Stimulated activated CD8-positive, alpha-beta memory T cell treated with anti-CD3 and anti-CD28 coated beads, Interleukin-15, amount 100 ng/mL, for 48 hours (primary cell): ENCODE measurements at places on chromosomes 6 and 20.

GRCh38 chr6:139429580-139430145 lies 55.2 kb upstream of the CITED2 start:
- no peak for DNase-seq

DNA sequence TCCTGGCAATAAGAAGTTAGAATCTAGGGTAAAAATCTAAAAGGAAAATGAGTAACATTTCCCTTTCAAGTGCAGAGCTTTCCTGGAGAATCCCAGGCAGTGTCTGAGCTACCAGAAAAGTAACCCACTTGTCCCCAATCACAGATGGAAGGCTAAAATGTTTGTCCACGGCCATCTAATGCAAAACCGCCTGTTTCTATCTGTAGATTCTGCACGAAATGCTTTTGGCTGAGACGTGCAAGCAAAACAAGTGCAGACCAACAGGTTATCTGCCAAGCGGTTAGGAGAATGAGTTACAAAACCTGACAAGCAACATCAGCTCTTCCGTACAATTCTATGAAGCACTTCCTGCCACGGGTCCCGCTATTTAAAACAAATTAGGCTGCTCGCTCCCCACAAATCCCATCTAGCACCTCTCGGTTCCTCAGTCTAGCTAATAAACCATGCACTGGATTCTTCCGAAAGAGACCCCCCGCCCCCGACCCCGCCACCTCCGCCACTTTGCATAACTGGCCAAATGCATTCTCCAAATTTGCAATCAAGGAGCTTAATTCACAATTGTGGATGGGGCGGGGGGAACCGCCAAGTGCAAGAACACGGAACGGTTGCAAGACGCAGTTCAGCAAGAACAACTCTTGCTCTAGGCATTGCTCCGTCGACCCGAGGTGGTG lies 1.4 kb downstream of the ELOVL5 start:
- no peak for DNase-seq

- DNase-seq: no peak
These were observed 14.3 kb downstream of the PHACTR2 start for GRCh38 chr6:143691900-143692636.

DNA sequence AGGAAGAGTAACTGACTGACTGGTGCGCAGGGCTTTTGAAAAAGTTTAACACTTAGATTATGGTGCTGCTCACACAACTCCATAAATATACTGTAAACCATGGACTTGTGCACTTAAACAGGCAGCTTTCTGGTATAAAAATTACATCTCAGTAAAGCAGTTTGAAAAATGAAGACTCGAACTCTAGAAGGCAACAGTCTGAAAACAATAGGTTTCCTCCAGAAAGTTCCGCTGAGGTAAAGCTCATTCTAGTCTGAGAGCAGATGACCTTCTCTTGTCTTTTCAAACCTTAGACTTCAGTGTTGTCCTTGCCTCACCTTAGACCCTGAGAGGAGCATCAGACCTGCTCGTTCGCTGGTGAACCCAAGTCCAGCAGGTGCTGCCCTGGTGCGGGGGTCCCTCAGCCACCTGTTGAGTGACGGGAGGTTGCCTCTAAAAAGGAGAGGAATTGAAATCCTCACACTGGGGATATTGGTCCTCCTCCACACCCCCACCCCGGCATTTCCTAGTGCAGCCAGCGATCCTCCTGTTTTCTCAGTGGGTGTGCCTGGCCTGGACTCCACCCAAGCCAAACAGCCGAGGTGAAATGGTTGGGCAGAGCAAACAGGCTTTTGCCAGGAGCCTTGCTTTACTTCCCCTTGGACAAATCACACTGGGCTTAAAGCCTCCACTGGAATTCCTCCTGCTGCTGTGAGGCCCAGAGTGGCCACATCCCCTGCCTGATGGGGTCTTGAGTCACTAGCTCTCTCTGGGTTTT lies 14.7 kb upstream of the PYGB start:
- no peak for DNase-seq

DNA sequence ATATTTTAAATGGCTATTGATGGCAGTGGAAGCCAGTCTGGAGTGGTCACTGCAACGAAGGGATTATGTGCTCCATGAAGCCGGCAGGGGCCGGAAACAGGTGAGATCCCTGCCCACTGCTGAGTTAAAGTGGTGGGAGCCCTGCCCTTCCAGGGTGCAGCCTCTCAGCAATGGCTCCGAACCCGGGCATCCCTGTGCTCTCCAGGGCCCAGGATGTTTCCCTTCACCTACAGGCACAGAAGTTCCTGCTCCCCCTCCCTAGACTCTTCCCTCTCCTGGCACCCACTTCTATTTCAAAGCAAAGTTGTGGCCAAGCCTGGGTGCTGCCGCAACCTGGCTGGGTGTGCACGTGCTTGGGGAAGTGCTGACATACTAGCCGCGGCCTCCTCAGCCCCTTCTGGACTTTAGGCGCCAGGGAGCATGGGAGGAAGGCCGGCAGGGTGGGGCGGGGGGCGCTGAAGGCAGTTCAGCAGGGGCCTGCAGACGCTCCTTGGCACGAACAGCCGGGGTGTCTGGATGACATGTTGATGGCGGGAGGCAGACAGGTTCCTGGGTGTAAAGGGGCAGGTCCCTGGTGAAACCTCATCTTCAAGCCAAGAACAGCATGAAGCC lies 452.3 kb downstream of the HTR1B start:
- no peak for DNase-seq

- no peak for DNase-seq
These were observed 303.8 kb downstream of the UBE3D start for GRCh38 chr6:82761674-82762345.

DNA sequence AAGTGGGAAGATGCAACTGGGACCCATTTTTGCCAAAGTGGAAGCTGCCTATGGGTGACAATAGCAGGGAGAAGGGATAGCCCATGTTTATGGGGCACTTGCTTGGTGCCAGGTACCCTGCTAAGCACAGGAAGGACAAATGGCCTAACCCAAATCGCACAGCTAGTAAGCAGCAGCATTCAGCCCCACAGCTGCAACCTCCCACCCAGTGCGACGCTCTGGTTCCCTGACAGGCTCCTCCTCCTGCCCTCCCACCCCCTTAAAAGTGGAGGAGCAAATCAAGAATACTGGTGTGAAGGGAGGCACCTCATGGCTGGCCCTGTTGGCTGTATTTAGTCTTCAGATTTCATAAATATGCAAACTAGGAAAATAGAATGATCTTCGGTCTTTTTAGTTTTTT lies 76.2 kb downstream of the RIN2 start:
- DNase-seq: no peak

GRCh38 chr6:146931214-146931613 lies 273.0 kb upstream of the STXBP5 start:
- DNase-seq: no peak

DNA sequence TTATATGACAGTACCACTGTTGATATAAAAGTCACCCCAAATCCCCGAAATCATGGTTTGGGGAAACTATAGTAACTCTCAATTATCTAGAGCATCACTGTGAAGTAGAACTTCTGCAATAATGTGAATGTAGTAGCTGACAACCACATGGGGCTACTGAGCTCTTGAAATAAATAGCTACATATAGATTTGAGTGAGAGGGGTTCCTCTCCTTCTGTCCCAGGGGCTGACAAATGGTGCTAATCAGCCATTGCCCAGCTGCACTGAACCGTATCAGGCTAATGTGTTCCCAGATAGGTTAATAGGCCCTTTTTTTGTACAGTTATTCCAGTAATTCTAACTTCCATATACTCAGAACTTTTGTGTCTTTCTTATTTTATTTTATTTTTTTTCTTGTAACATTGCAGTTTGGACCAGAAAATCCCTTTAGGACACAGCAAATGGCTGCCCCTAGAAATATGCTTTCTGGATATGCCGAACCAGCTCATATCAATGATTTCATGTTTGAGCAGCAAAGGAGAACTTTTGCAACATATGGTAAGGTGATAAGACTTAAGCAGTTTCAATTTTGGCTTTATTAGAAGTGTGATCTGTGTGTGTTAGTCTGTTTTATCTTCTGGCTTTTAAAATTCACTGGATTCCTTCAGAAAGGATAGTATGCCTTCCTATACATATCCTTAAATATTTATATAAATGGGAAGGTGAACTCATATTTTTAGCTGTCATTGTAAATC lies 21.1 kb downstream of the CDC40 start:
- no peak for DNase-seq

GRCh38 chr6:106117579-106117978 lies 31.4 kb downstream of the PRDM1 start:
- no peak for DNase-seq

GRCh38 chr6:111769365-111770152 lies 103.7 kb downstream of the FYN start:
- no peak for DNase-seq

- no peak for DNase-seq
These were observed 99.2 kb upstream of the ID4 start for GRCh38 chr6:19738010-19738409.

- DNase-seq: no peak
These were observed 85.8 kb downstream of the GFRA4 start for GRCh38 chr20:3577366-3577765.

GRCh38 chr6:42390228-42390934 lies 61.3 kb downstream of the TRERF1 start:
- peak; percentile 68 for DNase-seq

DNA sequence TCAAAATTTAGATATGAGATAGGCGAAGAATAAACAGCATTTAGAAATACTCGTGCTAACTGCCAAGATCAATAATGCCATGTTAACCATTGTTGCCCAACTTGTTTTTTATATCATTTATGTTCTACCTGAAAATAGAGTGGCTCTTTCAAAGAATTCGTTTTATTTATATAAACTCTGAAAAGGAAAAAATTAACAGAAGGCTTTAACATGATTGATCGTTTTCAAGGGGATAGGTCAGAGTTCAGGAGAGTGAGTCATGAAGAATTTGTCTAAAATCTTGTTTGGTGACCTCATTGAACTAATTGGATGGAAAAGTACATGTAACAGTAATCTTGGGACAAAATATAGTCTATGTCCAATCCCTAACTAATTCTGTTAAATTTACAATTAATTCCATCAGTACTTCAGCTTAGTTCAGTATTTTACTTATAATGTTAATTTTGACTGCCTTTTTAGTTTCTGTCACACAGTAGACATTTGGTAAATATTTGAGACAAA lies 11.1 kb upstream of the ELOVL2 start:
- no peak for DNase-seq

DNA sequence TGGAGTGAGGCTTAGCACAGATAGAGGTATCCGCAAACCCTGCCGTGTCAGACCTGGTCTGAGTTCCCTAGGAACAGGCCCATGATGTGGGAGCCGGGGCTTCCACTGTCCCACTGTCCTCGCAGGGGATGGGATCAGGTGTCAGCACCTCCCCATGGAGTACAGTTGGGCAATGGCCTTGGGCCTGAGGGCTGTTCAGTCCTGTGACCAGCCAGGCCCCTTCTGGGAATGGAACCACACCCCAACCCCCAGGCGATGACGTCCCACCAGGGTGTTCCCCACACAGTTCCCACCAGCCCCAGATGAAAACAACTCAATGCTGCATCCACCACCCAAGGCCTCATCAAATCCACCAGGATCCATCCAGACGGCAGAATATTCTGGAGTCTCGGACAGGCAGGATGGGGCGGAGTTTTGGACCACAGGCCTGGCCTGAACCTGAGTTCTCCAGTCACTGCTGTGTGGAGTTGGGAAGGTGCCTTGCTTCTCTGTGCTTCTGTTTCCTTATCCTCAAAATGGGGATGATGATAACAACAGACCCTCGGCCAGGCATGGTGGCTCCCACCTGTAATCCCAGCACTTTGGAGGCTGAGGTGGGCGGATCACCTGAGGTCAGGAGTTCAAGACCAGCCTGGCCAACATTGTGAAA lies 62.2 kb downstream of the UBE2V1 start:
- no peak for DNase-seq
